Metanephros (tissue), 2 donors: ENCODE measurements at places on chromosomes 13 and 19. TPM values are rescaled to one million over a fixed set of nuclear protein-coding genes. Genes with fewer than 3 reads are reported as not detected.

SIGLEC12 gene
- 0.12 TPM for total RNA-seq

LHFPL6 gene
- total RNA-seq: 58.3 TPM

SOHLH2 gene
- 0.18 TPM for total RNA-seq

ZNF878 gene
- 0.93 TPM for total RNA-seq

TNNT1 gene
- 26.9 TPM for total RNA-seq

ZNF837 gene
- total RNA-seq: 4.7 TPM

ZNF77 gene
- total RNA-seq: 9.3 TPM

C13orf42 gene
- 0.41 TPM for total RNA-seq

LILRA1 gene
- total RNA-seq: 1.1 TPM

GATAD2A gene
- 36.4 TPM for total RNA-seq

VWA8 gene
- 35.6 TPM for total RNA-seq

HCN2 gene
- 0.53 TPM for total RNA-seq

S1PR5 gene
- total RNA-seq: 1.7 TPM

IZUMO2 gene
- total RNA-seq: not detected

GPR4 gene
- 1.8 TPM for total RNA-seq

TGFBR3L gene
- not detected for total RNA-seq

C19orf81 gene
- total RNA-seq: 6.2 TPM
